Activated naive CD8-positive, alpha-beta T cell treated with anti-CD3 and anti-CD28 coated beads, Interleukin-2, amount 50 U/mL, for 24 hours (primary cell): ENCODE measurements at places on chromosomes 12 and 14.

- no peak for DNase-seq
Measured at GRCh38 chr12:116150001-116150400, 127.5 kb downstream of the MED13L start.

DNA sequence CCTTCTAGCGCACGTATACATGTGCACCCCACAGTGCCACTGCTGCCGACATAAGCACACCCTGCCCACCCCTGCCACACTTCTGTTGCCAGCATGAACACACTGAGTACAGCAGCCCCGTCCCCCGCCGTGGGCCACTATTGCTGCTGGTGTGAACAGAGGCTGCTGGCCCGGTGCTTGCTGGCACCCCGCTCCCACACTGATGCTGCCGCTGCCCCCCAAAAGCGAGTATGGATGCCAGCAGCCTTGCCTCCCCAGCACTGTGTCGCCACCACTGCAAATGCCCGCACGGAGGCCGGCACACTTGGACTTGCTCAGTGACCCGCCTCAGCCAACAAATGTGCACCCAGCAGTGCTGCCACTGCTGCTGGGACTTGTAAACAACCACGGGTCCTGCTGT is 872.4 kb upstream of the ATXN7L3B start:
- no peak for DNase-seq

GRCh38 chr14:55399852-55400251 is 11.8 kb downstream of the ATG14 start:
- peak; percentile 14 for DNase-seq

DNA sequence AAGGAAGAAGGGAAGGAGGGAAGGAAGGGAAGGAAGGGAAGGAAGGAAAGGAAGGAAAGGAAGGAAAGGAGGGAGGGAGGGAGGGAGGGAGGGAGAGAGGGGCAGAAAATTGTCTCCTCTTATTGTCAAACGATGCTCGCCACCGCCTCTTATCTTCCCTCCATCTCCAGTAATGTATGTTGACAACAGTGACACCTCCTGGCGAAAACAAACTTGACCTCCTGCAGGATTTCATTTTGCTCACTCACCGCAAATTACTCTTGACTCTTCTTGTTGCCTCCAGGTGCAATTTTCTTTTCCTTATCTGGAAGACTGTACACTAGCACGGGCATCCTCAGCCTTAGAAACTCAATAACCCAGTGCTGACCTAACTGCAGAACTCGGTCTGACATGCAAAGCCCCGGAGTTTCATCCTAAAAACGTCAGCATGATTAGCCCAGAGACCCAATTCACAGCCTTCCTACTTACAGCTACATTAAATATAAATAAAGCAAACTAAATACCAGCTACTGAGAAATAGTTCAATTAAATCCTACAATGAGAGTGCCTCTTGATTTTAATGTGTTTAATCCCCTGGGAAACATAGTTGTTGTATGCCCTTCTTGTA is 512.4 kb upstream of the TMPO start:
- peak; percentile 11 for DNase-seq

- no peak for DNase-seq
Measured at GRCh38 chr12:132117558-132117875, 26.6 kb downstream of the DDX51 start.

DNA sequence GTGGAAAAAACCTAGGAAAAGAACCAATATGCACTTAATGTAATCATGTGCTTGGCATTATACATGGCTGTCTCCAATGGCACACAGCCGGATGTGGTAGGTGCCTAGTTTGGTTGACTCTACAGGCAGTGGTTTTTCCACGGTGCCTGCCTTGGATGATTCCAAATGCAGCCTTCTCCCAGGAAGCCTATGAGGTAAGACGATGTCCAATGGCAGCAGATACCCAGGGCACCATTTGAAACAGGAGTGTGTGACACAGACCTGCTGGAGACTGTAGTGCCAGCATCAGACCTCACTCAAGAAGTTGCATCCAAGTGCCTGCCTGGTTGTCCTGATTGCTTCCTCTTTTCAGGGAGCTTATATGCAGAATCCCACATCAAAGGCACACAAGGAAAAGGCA is 88.0 kb upstream of the VASH1 start:
- no peak for DNase-seq

- no peak for DNase-seq
Measured at GRCh38 chr12:76520348-76520747, 39.2 kb downstream of the OSBPL8 start.

DNA sequence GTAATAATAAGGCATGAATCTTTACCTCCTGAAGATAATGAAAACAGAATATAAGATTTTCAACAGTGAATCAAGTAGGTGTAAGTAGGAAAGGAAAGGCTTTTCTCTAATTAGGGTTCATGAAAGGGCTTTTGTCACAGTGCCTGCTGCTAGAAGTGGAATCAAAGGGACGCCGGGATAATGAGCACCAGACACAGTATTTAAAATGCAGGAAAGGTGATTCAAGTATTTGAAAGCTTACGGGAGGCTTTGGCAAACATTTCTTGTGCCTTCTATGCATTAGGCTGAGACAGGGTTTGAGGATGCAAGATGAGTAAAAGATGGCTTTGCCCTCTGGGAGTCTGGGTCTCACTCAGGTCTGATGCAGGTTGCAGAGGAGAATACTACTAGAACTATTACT is 70.5 kb upstream of the ANO4 start:
- DNase-seq = no peak

DNA sequence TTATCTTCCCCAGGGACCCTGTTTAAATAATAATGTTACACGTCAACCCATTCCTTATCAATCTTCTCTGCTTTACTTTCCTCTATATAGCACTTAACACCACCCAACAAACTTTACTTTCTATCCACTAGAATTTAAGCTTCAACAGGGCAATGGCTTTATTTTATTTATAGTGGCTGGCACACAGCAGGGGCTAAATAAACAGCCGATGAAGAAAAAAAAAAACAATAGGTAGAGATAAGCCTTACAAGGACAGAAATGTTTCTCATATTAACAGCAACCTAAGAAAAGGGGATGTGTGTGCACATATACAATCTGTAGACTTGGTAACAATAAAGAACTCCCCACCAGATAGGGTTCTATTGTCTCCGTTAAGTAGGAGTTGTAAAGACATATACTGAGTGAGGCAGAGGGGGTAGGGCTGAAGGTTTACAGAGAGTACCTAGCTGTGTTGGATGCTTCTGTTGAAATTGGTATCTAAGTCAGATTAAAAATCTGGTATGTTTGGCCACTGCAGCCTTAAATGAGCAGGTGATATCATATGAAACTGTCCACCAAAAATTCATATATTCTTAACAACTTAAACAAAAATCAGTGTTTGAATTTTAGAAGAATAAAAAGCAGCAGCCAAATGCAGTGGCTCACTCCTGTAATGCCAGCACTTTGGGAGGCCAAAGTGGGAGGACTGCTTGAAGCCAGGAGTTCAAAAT is 24.7 kb upstream of the AP4S1 start:
- no peak for DNase-seq

- DNase-seq = no peak
Measured at GRCh38 chr12:103691063-103691462, 104.0 kb downstream of the STAB2 start.

DNA sequence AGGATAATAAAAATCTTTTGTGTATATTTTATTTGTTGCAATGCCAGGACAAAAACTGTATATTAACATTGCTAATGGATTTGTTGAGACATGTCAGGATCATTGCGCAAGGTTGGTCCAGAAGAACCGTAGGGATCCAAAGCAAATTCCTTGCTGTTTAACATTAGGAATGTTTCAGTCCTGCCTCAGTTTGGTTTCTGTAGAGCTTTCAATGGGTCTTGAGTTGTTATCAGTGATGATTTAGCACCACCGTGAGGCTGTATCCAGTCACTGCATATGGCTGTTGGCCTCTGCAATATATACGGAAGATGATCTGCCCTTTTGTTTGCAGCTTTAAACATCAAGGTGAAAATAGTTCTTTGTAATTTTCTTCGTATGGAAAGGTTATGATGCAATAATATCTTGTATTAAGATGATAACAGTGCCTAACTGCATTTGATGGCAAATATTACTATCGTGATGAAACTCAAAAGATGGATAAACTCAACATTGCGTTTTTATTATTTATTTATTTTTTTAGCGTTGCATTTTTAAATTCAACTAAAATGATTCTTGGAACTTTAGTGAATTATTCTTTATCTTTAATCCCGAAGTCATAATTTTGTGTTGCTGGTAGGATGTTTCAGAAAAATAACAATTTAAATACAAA is 231.2 kb downstream of the AKAP6 start:
- DNase-seq = peak; percentile 19

DNA sequence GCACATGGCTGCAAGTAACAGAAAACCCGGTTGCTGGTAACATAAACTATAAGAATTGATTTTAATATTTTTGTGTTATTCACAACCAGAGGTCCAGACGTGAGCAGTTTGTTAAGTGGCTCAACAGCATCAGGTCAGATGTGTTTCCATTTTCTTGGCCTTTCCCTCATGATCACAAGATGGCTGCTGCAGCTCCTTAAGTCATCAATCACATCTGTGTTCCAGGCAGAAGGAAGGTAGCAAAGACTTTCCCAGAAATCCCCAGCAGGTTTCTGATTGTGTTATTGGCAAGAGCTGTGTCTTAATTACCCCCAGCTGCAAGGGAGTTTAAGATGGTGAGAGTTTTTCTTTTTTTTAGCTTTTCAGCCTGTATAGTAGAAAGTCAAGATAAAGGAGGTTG is 40.4 kb upstream of the MYL2 start:
- DNase-seq = no peak

DNA sequence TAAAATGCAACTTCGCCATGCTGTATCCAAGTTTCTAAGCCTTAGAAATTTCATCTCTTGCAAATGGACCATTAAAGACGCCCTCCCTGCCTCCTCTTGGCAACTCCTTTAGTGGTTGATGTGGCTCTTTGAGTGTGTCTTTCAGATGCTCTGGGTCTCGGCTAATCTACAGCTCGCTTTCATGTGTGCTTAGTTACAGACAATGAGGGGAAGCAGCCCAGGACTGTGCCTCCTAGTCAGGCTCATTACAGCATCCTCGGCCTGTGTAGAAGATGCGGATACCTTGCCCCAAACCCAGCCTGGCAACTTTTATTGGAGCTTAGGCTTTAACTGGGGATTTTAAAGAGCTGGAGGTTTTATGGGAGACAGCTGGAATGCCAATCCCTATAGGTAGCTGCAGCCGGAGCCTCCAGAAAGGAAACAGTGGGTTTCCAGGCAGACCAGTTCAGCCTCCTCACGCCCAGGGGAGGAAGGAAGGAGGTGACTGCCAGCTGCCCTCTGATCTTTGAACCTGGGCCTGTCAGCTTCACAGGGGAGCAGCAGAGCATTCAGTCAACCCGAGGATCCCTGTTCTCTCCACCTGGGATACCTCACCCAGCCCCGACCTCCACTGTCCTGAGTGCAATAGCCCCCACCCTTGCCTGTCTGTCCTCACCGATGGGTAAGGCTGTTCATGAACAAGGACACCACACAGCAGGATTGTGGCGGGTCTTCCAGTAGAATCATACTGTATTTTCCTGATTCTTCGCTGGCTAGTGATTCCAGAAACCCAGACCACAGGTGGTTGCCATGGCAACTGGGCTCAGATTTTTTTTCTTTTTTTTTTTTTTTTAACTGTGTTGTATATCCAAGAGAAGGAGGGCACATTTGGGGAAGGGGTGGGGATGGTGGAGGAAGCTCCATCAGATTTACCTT is 638.5 kb downstream of the MED13L start:
- no peak for DNase-seq

- no peak for DNase-seq
Measured at GRCh38 chr12:11601647-11602046, 47.8 kb upstream of the ETV6 start.
